Activated CD4-positive, alpha-beta T cell treated with anti-CD3 and anti-CD28 coated beads for 1 hour (primary cell): ENCODE measurements at places on chromosomes 13 and 19.

GRCh38 chr13:45519493-45519892 lies 54.8 kb downstream of the COG3 start:
- no peak for DNase-seq

DNA sequence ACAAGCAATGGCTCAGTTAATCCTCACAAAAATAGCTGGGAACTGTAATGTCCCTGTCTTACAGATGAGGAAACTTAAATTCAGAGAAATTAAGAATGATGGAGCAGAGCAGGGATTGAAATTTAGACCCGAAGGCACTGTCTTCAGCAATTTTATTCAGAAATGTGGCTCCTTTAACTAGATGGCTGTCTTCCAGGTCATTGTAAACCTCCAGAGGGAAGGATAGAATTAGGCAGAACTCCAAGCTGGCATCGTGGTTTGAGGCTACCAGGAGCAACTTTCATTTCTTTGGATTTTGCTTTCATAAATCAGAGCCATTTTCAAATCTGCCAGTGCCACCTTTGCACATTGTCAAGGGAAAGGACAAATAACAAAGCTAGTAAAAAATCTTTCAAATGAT lies 339.0 kb downstream of the DCT start:
- DNase-seq: no peak

GRCh38 chr13:24670961-24671381 lies 9.2 kb upstream of the ATP12A start:
- no peak for DNase-seq

GRCh38 chr13:33205804-33206221 lies 79.7 kb downstream of the STARD13 start:
- no peak for DNase-seq

GRCh38 chr19:5106191-5106726 lies 137.3 kb downstream of the KDM4B start:
- no peak for DNase-seq

GRCh38 chr13:71797517-71797916 lies 69.5 kb downstream of the DACH1 start:
- DNase-seq: no peak

GRCh38 chr19:45884682-45885555 lies 1.0 kb downstream of the IRF2BP1 start:
- no peak for DNase-seq

- DNase-seq: no peak
These were observed 8.9 kb downstream of the STXBP2 start for GRCh38 chr19:7645656-7646425.

DNA sequence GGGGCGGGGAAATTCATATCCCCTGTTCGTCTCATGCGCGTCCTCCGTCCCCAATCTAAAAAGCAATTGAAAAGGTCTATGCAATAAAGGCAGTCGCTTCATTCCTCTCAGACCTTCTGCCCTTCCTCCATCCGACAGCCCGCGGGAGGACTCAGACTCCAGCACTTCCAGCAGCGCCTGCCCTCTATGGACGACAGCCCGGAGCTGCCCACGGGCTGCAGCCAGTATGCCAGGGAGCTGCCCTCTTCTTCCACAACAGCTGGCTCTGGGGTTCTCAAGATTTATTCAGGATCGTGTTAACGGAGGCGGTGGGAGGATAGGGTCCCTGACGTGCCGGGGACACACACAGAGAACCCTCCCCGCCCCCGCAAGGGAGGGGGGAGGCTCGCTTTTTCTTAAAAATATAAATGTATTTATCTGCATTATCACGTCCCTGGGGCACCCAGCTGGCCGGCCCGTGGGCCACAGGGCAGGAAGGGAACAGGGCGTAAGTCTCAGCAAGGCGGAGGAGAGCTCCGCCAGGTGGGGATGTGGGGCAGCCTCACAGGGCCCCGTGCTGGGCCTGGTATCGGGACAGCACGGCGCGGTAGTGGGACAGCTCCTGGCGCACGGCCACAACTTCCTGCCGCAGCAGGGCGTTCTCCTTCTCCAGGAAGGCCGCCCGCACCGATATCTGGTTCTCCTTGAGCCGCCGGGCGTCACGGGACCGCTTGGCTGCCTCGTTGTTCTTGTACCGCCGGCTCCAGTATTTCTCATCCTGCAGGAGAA lies 6.7 kb downstream of the DBP start:
- DNase-seq: no peak

DNA sequence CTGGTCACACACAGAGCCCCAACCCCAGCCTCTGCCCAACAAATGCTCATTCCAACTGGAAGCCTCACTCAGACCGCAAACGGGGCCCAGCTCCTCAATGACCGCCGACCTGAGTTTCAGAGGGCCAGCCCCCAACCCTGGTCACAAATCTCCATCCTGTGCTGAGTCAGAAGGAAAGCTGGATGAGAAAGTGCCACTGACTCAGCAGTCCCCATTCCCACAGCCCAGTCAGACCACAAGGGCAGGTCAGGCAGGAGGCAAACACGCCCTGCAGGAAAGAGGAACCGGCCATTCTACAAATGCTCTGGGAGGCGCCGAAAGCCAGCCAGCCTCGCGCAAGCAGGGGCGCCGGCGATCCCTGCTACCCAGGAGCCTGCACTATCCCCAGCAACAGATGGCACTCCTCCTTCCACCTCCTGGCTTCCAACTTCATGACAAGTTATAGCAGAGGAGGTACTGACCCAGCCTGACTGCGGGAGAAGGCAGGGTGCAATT lies 14.1 kb upstream of the PRKD2 start:
- no peak for DNase-seq

DNA sequence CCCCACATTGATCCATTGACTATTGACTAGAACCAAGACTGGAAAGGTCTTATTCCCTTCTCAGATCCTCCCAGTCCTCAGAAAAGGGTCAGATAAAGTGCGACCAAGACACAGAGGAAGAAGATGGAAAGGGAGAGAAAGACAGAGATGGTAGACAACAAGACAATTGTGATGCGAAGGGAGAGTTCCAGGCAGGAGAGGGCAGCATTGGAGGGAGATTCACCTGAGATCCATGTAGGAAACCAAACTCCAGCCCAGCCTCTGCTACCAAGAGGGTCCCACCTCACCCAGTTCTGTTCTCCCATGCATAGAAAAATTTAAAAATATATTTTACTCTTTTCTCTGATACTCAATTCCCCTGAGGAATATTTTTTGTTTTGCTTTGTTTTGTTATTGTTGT lies 67.3 kb upstream of the TSHZ3 start:
- no peak for DNase-seq

GRCh38 chr19:43695985-43696704 lies 19.7 kb upstream of the IRGC start:
- no peak for DNase-seq

- DNase-seq: no peak
These were observed 4.8 kb upstream of the DPRX start for GRCh38 chr19:53626976-53627375.

DNA sequence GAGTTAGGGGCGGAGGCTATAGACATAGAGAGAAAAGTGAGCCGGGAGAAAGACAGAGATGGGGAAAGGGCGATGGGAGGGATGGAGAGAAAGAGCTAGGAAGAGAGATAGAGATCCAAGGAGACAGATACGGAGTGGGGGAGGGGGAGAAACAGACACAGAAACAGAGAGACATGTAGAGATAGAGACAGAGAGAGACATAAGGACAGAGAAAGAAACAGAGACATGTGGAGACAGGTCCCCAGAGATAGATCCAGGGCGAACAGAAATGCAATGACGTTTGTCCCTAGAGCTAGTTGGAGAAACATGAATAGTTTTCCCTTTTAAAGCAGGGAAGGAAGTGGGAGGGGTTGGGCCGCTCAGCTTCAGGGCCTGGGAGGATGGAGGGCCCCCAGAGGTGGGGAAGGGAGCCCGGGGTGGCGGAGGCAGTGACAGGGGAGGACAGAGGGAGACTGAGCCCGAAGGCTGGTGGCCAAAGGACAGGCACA lies 4.6 kb downstream of the PPP1R14A start:
- DNase-seq: no peak

GRCh38 chr19:6070207-6070681 lies 40.1 kb downstream of the RFX2 start:
- no peak for DNase-seq

DNA sequence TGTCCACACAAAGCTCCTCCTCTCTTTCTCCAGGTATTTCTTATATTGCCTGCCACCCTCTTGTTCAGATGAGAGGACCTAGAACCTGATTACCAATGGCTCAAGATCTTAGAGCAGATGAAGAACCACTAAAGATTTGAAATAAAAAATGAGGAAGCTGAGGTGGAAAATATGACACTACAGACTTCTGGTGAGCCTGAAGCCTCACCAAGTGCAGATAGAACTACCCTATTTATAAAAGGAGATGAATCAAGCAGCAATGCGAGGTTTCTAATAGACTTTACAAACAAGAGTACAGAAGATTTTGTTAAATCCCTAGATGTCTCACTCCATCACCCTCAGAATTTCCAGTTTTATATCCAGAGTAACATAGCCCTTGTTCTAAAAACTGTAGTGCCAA lies 345.8 kb downstream of the TBC1D4 start:
- DNase-seq: no peak

DNA sequence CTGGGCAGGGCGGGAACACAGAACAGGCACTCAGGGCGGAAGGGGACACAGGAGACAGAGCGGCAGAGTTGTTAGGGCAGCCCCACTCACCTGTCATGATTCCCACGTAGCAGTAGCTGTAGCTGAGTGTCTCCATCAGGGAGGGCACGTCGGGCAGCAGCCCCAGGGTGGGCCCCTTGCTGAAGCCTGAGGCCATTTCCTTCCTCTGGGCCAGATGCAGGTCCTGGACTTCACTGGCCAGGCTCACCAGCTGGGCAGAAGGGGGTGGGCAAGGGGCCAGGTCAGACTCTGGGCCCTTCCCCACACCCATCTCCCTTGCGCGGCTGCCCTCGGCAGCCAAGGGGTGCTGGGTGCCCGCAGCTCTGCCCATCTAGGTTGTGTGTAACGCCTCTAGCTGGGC lies 5.9 kb downstream of the MBOAT7 start:
- no peak for DNase-seq

GRCh38 chr13:40095695-40096356 lies 440.4 kb downstream of the COG6 start:
- no peak for DNase-seq

DNA sequence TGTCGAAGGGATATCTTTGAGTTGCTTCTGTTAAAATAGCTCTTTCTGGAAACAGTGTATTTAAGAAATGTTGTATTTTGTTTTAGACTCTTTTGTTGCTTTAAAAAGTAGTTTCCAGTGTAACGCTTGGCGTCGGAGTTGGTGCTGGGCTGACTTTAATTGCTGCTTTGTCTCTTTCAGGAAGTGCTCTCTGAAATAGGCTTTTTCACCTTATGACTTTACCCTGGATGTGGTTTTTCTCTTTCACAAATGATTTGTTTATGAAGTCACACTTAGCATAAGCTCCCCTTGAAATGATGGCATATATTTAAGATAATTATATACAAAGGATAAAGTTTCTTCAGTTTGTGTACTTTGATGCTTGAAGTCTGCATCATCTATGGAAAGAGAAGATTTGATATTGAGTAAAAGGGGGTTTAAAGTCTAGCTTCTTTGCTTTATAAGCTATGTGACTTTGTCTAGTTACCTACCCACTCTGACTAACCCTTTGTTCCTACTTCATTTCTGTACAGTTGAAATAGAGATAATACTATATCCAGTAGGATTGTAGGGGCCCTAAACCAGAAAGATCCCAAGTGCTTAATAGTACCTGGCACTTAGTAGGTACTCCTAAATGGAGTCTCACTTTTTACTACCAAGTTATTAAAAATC lies at the start of gene GPR18:
Gene GPR18 (minus strand): TSS at position 170 of the 651 bp plus-strand sequence. CDS start 2,507 bp downstream, outside the sequence.
- no peak for DNase-seq

GRCh38 chr13:39895254-39895653 lies 239.8 kb downstream of the COG6 start:
- DNase-seq: no peak

DNA sequence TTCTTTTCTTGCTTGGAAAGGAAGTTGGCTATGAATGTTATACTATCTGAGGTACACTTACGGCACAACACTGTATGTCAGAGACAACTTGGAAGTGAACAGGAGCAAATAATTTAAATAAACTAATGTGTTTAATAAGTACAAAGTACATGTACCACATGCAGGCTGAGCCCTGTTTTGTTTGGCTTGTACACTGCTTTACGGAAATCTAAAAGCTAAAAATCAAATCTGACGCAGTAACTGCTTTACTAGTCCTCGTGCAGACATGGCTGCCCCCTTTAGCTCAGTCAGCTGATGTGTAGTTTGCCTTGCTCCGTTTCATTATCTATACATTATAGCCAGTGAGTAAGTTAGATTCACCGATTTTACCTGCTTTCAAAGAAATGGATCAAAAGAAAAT lies 36.5 kb downstream of the TDRD3 start:
- no peak for DNase-seq

- no peak for DNase-seq
These were observed 16.1 kb upstream of the BCL3 start for GRCh38 chr19:44732235-44733014.

DNA sequence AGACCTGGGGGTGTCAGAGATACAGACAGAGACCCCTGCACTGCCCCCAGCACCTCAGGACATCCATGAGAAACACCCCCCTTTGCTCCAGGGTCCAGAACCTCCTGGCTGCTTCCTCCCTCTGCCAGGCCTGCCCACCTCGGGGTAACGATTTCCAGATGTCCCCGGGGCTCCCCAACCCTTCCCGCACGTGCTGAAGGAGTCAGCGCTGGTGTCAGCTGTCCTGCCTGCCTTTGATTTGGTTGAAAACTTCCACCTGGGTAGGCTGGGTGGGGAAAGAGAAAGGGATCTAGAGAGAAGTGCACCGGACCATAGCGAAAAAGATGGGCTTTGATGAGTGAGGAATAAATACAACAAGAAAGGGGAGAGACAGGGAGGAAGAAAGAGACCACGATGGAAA lies 1.5 kb upstream of the CGB7 start:
- DNase-seq: no peak

DNA sequence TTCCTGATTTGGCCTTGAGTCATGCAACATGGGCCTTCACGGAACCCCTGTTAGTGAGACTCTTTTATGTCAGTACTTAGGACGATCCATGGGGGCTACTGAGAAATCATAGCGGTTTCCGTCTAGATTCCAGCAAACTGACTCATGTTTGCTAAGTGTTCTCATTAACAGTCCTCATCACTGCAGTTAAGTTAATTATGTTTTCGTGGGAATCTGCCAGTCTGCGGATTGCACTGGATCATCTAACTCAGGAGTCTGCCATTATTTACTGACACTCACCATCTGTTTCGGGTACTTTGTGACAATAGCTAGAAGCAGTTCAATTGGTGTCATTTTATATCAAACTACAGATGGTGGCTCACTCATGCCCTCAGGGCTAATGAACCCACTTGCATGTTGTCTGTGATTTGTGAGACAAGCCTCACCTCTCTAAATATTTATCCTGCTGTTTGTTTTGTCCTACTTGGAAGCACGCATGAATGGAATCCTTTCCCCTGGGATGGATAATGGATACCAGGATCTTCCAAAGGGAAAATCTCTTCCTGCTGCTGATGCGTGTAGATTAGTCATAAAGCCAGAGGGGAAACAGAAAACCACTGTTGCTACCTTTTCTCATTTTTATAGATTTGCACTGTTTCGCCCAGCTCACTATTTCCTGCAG lies 61.8 kb downstream of the RAB20 start:
- DNase-seq: no peak

DNA sequence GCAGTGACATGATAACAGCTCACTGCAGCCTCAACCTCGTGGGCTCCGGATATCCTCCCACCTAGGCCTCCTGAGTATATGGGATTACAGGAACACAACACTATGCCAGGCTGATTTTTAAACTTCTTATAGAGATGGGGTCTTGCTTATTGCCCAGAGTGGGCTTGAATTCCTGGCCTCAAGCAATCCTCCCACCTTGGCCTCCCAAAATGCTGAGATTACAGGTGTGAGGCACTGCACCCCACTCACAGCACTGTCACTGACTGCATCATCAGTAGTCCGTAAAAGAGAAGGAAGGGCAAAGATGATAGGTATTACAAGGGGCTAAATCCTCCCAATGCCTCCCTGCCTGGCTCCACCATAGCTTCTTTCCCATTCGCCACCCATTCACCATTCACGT lies 4.1 kb downstream of the RHPN2 start:
- no peak for DNase-seq
